ENCODE measurements at places on chromosomes 11 and 22.

- DNase-seq: no peak
These were observed 149.5 kb downstream of the COMMD9 start for GRCh38 chr11:36139767-36140166.

GRCh38 chr11:6559369-6559768 is 44.0 kb downstream of the RRP8 start:
- no peak for DNase-seq

- DNase-seq: no peak
These were observed 5.1 kb downstream of the SYT12 start for GRCh38 chr11:67027943-67028542.

- DNase-seq: no peak
These were observed 120.5 kb downstream of the DSCAML1 start for GRCh38 chr11:117676501-117676900.

DNA sequence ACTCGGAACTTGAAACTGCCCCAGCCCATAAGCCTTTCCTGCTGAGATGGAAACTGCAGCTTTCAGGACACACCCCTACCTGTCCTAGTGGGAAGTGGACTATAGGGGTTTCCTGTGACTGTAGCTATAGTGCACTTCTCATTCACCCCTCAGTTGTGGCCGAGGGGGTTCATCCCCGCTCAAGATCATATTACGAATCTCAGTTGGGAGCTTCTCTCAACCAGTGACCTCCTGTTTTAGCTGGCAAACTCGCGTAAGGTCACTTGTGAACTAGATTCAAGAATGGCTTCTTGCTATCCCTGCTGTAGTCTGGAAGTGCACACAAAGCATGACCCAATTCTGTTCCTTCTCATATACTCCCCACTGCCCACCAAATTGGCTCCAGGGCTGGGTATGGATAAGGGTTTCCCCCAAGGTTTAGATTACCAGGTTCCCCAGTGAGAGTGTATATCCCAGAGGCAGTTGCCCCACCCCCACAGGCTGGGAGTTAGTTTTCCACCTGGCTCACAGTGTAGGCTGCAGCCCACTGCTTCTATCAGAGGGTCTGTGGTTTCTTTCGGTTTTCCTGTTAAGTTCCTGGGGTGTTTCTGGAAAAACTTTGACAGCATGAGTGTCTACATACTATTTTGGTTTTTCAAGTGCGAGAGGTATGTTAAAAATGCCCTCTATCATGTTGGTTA is 812.9 kb downstream of the JRKL start:
- no peak for DNase-seq

- DNase-seq: no peak
These were observed 12.4 kb upstream of the PPM1F start for GRCh38 chr22:21964918-21965484.

GRCh38 chr22:42860968-42861367 is 3.9 kb upstream of the ARFGAP3 start:
- no peak for DNase-seq

DNA sequence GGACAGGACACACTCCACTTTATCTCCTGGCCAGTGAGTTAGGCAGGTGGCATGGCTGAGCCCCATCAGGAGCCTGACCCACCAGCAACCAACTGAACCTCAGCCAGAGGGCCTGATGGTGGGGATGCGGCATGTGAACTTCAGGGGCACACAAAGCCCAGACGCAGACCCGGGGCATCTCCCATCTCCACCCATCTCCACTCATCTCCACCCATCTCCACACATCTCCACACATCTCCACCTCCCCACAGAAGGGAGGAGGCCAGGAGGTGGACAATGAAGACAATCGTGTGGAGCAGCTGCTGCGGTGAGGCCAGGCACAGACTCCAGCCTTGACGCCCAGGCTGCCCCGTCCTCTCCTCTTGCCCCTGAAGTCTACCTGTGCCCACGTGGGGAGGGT is 340.8 kb downstream of the CTTN start:
- DNase-seq: no peak

All from GM18507 (cell line).